Muscle of leg (tissue), 16 donors: ENCODE measurements at places on chromosomes 1 and 21. TPM values are rescaled to one million over a fixed set of nuclear protein-coding genes. Genes with fewer than 3 reads are reported as not detected.

CELA3B gene
- not detected for total RNA-seq

COL8A2 gene
- total RNA-seq: 35.7 TPM

KIF14 gene
- 3.1 TPM for total RNA-seq

DNA sequence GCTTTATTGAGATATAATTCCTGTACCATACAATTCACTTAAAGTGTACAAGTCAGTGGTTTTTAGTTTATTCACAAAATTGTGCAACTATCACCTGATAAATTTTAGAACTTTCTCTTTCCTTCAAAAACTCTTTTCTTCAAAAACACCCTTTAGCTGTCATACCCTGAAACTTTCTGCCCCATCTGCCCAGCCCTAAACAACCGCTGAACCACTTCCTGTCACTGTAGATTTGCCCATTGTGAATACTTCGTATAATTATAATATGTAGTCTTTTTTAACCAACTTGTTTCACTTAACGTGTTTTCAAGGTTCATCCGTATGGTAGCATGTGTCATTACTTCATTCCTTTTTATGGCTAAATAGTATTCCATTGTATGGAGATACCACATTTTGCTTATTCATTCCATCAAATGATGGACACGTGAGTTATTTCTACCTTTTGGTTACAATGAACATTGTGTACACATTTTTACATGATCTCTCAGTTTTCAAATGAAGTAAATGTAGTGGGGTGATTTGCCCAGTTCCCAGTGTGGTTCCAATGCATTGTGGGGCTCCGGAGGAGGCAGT lies 37.9 kb downstream of the WNT4 start:
- DNase-seq: no peak
- H3K36me3 ChIP-seq: peaks cover 14% of the 10 kb centered on the region
- H3K4me1 ChIP-seq: peaks cover 11% of the 10 kb centered on the region

DNA sequence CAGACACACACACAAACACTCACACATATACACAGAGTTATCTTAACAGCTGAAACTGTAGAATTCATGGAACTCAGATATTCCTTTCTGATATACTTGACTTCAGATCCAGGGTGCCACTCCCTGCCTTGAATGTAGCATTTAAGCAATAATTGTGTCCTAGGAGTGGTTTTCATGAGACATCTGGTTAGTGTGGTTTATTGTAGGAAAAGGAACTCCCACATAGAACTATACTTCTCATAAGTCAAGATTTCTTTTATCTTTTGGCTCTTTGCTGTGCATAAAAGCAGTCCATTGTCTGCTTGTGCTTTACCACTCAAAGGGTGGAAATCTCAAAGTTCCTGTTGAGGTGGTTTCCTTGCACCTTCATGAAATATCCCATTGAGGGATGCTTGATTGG lies 272.6 kb upstream of the SGIP1 start:
- H3K4me1 ChIP-seq: peaks cover 13% of the 10 kb centered on the region
- H3K36me3 ChIP-seq: no peaks in the 10 kb centered on the region
- no peak overlapping the region for H3K4me3 ChIP-seq

DNA sequence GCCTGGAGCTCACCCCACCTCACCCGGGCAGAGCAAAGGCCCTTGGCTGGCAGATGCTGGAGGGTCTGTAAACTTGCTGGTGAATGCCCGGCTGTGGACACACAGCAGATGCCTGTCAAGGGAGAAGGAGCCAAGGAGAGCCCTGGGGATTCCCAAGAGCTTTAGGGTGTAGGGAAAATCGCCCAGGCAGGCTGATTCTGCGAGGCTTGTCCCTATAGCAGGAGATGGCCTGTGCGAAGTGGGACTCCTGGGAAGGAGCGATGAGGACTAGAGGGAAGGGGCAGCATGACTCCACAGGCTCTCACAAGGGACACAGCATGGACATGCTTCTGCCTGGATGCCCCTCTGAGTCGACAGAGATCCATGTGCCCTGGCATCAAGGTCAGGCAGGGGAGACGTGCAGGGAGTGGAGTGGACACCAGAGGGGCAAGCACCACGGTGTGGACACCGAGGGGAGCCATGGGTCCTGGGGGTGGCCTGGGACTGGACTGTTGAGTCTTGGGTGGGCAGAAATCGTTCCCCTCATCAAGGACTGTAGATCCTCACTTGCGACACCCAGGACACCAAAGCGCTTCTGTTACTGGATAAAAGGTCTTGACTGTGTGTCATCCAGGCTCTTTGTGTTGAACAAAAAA lies 71.4 kb upstream of the ABCG1 start:
- DNase-seq: no peak
- no peaks in the 10 kb centered on the region for H3K27me3 ChIP-seq
- peaks cover 13% of the 10 kb centered on the region for H3K4me1 ChIP-seq
- H3K36me3 ChIP-seq: no peaks in the 10 kb centered on the region
- no peak overlapping the region for H3K4me3 ChIP-seq

- no peak for DNase-seq
- no peak overlapping the region for H3K4me3 ChIP-seq
- no peak overlapping the region for H3K27ac ChIP-seq
Measured at GRCh38 chr1:205703072-205703471, 22.8 kb upstream of the SLC45A3 start.

DNA sequence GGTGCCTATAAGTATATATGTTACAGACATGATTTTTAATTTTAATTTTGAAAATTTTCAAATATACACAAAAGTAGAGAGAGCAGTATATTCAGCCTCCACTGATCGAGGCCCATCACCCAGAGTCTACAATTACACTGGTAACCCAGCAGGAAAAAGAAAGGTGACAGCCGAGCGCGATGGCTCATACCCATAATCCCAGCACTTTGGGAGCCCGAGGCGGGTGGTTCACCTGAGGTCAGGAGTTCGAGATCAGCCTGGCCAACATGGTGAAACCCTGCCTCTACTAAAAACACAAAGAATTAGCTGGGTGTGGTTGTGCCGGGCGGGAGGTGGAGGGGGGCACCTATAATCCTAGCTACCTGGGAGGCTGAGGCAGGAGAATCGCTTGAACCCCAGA lies 1.4 kb downstream of the YBEY start:
- no peak overlapping the region for H3K27ac ChIP-seq
- peaks cover 24% of the 10 kb centered on the region for H3K4me1 ChIP-seq
- H3K4me3 ChIP-seq: no peak overlapping the region
- no peaks in the 10 kb centered on the region for H3K27me3 ChIP-seq
- DNase-seq: no peak

- H3K36me3 ChIP-seq: no peaks in the 10 kb centered on the region
- peaks cover 51% of the 10 kb centered on the region for H3K4me1 ChIP-seq
- H3K27ac ChIP-seq: no peak within 1 kb of the TSS
- peaks cover 49% of the 10 kb centered on the region for H3K27me3 ChIP-seq
- H3K4me3 ChIP-seq: peak within 1 kb of the TSS; percentile 45
Measured at GRCh38 chr1:31764312-31765040, at the start of gene ADGRB2. Gene ADGRB2, minus strand, starts transcription at chr1:31764340. Its CDS starts 7,119 bp downstream, at chr1:31757221.

DNA sequence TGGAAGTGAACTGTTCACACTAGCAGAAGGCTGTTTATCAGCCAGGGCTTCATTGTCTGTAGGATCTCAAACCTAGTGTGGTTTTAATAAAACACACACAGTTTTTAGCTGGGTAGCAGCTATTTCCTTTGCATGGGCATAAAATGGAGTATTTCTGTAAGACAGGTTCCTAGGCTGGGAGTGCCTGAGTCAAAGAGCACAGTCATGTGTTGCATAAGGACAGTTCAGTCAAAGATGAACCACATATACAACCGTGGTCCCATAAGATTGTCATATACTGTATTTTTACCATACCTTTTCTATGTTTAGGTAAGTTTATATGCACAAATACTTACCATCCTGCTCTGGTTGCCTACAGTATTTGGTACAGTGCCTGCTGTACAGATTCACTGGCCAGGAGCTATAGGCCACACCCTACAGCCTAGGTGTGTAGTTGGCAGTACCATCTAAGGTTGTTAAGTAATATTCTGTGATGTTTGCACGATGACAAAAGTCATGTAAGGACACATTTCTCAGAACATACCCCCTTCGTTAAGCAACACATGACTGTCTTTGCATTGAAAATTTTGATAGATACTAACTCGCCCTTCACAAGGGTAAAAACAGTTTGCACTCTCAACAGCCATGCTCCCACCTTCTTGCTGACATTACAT lies 17.2 kb downstream of the LGALS8 start:
- no peak overlapping the region for H3K4me3 ChIP-seq
- no peaks in the 10 kb centered on the region for H3K27me3 ChIP-seq
- H3K4me1 ChIP-seq: no peaks in the 10 kb centered on the region
- no peak overlapping the region for H3K27ac ChIP-seq
- no peak for DNase-seq
- H3K36me3 ChIP-seq: peaks cover 73% of the 10 kb centered on the region

- H3K27me3 ChIP-seq: no peaks in the 10 kb centered on the region
- no peaks in the 10 kb centered on the region for H3K4me1 ChIP-seq
- no peak overlapping the region for H3K27ac ChIP-seq
- no peak overlapping the region for H3K4me3 ChIP-seq
Measured at GRCh38 chr1:201069636-201070035, 42.6 kb downstream of the CACNA1S start.

- H3K4me3 ChIP-seq: peak overlapping the region; percentile 97
- H3K4me1 ChIP-seq: peaks cover 14% of the 10 kb centered on the region
- DNase-seq: peak; percentile 79
Measured at GRCh38 chr1:184388319-184388889, 1.6 kb downstream of the C1orf21 start.

GRCh38 chr1:215475796-215476481 lies 91.2 kb upstream of the KCTD3 start:
- H3K27ac ChIP-seq: no peak overlapping the region
- DNase-seq: no peak
- H3K36me3 ChIP-seq: no peaks in the 10 kb centered on the region
- H3K4me1 ChIP-seq: no peaks in the 10 kb centered on the region

DNA sequence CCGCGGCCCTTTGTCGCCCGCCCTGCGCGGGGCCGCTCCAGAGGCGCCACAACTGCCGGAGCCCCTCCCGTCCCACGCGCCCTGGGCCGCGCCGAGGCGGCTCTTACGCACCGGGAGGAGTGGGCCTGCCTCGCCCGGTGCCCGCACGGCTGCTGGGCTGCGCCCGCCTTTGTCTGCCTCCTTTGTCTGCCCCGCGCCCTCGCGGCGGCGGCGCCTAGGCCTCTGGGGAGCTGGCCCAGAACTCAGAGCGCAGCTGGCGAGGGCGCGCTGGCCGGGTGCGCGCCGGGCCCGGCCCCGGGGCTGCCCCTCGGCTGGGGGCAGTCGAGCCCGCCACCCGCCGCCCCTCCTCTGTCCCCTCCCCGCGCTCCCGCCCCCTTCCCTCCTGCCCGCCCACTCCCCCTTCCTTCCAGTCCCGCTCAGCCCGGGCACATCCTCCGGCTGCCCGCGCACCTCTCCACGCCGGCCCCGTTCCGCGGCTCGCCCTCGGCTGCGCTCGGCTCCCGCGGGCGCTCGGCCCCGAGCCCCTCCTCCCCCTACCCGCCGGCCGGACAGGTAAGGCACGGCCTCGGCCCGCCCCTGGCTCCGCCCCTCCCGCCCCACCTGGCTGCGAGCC lies at the start of gene DRAXIN:
Gene DRAXIN, plus strand, starts transcription at position 409 of the 613 bp plus-strand sequence. CDS start 14,549 bp downstream, outside the sequence.
- peak within 1 kb of the TSS; percentile 36 for H3K4me3 ChIP-seq
- no peaks in the 10 kb centered on the region for H3K36me3 ChIP-seq
- H3K27ac ChIP-seq: no peak within 1 kb of the TSS
- no peak for DNase-seq
- H3K27me3 ChIP-seq: peaks cover 66% of the 10 kb centered on the region
- H3K4me1 ChIP-seq: peaks cover 17% of the 10 kb centered on the region

GRCh38 chr1:102726417-102726816 lies 381.9 kb downstream of the COL11A1 start:
- no peak overlapping the region for H3K4me3 ChIP-seq
- H3K36me3 ChIP-seq: no peaks in the 10 kb centered on the region
- no peaks in the 10 kb centered on the region for H3K4me1 ChIP-seq
- no peaks in the 10 kb centered on the region for H3K27me3 ChIP-seq

GRCh38 chr1:195794225-195794624 lies 814.0 kb downstream of the KCNT2 start:
- no peak overlapping the region for H3K4me3 ChIP-seq
- no peaks in the 10 kb centered on the region for H3K4me1 ChIP-seq
- DNase-seq: no peak
- H3K27me3 ChIP-seq: no peaks in the 10 kb centered on the region
- H3K27ac ChIP-seq: no peak overlapping the region

DNA sequence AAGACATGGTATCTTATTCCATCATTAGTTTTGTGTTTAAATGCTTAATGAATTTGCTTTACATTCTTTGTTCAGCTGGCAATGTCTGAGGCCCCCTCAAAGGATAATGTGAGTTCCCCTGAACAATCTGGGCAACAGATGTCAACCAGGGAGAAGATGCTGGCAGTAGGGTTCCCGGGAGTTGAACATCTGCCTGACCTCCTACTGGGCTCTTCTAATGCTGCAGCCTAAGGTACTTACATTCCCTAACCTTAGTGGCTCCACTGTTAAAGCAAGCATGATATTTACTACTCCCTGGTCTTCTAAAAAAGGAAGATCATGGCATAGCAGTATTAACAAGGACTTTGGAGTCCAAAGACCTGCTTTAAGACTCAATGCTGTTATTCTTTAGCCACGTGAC lies 574.9 kb upstream of the NR5A2 start:
- H3K4me1 ChIP-seq: no peaks in the 10 kb centered on the region
- H3K27me3 ChIP-seq: no peaks in the 10 kb centered on the region
- no peak for DNase-seq
- H3K36me3 ChIP-seq: no peaks in the 10 kb centered on the region
- H3K27ac ChIP-seq: no peak overlapping the region
- no peak overlapping the region for H3K4me3 ChIP-seq

DNA sequence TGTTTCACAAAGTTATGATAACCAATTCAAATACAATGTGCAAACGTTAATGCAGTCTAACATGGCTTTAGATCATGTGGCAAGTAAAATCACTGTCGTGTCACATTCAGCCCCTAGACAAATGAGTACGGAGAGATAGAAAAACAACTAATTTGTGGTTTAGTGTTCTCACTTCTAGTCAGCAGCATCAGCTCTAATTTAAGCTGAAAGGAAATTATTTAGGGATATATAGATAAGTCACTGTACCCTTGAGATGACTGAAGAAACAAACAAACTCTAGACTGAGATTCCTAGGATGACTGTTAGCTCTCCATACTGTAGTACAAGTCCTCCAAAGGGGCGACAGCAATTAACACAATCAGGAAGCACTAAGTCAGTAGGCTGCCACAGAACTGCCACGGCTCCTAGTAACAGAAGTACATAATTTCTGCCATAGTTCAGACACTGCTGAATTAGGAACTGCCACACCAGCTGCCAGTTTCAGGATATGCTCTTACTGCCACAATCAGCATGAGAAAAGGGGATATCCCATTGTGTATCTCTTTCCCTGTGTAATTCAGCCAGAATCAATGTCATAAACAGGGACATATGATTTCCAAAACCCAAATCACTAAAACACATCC lies 150.4 kb upstream of the NEGR1 start:
- H3K27ac ChIP-seq: no peak overlapping the region
- no peaks in the 10 kb centered on the region for H3K36me3 ChIP-seq
- DNase-seq: no peak
- H3K4me1 ChIP-seq: no peaks in the 10 kb centered on the region
- H3K4me3 ChIP-seq: no peak overlapping the region
- no peaks in the 10 kb centered on the region for H3K27me3 ChIP-seq

- no peaks in the 10 kb centered on the region for H3K36me3 ChIP-seq
- no peak overlapping the region for H3K27ac ChIP-seq
- DNase-seq: peak; percentile 35
- no peak overlapping the region for H3K4me3 ChIP-seq
- H3K4me1 ChIP-seq: peaks cover 3% of the 10 kb centered on the region
- H3K27me3 ChIP-seq: no peaks in the 10 kb centered on the region
Measured at GRCh38 chr1:245060684-245061374, 94.0 kb upstream of the KIF26B start.

GRCh38 chr1:8457760-8458381 lies 140.0 kb downstream of the SLC45A1 start:
- H3K27me3 ChIP-seq: no peaks in the 10 kb centered on the region
- no peaks in the 10 kb centered on the region for H3K36me3 ChIP-seq
- DNase-seq: no peak

GRCh38 chr1:22153660-22154437 lies 11.0 kb upstream of the WNT4 start:
- no peak overlapping the region for H3K4me3 ChIP-seq
- no peaks in the 10 kb centered on the region for H3K36me3 ChIP-seq
- peaks cover 2% of the 10 kb centered on the region for H3K27me3 ChIP-seq
- peaks cover 9% of the 10 kb centered on the region for H3K4me1 ChIP-seq
